ENCODE measurements at places on chromosomes 11 and 22. TPM values are rescaled to one million over a fixed set of nuclear protein-coding genes. Genes with fewer than 3 reads are reported as not detected.

OR56A4 gene
- not detected for total RNA-seq

C11orf91 gene
- total RNA-seq = not detected

EML3 gene
- 164 TPM for total RNA-seq

CD3G gene
- total RNA-seq = 145 TPM

CALCA gene
- total RNA-seq = not detected

GPR137 gene
- total RNA-seq = 35.3 TPM

CHADL gene
- 0.36 TPM for total RNA-seq

GLYATL2 gene
- total RNA-seq = not detected

APOA4 gene
- not detected for total RNA-seq

PNPLA3 gene
- 1.6 TPM for total RNA-seq

VPREB1 gene
- not detected for total RNA-seq

DNA sequence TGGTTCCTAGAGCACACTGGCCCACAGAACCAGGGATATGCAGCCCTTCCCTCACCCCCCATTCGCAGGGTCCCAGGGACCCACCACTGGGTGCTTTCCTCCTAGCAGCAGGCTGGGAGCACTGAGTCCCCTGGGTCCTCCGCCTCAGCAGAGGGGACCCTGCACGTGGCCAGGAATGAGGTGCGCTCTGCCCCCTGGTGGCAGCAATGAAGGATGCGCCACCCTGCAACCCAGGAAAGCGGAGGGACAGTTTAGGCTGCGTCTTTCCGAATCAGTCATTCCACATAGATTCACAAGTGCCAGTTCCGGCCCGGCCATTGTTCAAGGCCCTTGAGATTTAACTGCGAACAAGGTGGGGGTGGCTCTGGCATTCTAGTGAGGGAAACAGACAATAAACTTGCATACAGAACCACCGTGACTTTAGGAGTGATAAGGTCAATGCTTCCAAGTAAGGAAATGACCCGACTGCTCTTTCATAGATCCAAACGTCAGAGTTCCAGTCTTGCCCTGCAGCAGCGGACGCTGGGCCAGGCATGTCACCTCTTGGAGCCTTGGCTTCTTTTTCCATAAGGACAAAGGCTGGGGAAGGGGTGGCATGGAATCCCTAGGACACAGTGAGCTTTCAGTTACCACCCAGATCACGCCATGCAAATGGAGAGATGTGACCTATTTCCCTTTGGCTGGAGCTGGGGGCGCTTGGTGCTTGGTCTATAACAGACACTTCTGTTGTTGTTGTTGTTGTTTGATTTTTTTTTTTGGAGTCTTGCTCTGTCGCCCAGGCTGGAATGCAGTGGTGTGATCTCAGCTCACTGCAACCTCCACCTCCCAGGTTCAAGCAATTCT, 7.7 kb downstream of the RIN1 start:
- peaks cover 25% of the 10 kb centered on the region for H3K4me1 ChIP-seq
- no peaks in the 10 kb centered on the region for H3K27me3 ChIP-seq
- H3K36me3 ChIP-seq = no peaks in the 10 kb centered on the region
- peak overlapping the region; percentile 59 for H3K4me3 ChIP-seq
- DNase-seq = peak; percentile 73

DNA sequence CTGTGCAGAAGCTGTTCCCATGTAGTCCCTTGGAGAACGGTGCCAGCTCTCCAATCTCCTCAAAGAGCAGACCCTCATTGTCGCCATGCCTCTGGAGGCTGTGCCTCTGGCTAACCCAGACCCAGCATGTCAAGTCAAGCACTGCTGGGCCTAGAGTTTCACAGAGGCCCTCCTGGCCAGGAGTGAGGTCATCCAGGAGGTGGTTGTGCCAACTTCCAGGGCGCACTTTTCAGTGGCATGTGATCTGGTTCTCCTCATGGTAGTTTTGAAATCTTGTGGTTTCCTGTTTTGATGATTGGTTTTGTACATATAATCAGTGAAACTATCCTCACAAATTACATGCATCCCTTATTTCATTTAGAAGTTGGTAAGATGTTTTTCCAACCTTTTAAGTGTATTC, 78.9 kb downstream of the PPFIBP2 start:
- H3K4me3 ChIP-seq = no peak overlapping the region
- no peaks in the 10 kb centered on the region for H3K36me3 ChIP-seq
- H3K4me1 ChIP-seq = peaks cover 16% of the 10 kb centered on the region
- peaks cover 3% of the 10 kb centered on the region for H3K27me3 ChIP-seq

DNA sequence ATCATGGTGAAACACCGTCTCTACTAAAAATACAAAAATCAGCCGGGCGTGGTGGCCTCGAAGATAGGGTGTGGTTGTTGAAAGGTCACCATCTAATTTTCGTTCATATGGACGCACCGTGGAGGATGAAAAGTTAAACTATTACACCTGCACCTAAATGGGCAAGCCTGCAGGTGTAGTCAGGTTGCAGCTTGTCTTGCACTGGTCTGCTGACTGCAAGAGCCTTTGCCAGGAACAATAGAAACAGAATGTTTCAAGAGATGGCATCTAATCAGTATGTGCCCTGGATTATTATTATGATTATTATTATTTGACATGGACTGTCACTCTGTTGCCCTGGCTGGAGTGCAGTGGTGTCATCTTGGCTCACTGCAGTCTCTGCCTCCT, 908 bp downstream of the NADSYN1 start:
- DNase-seq = no peak
- H3K36me3 ChIP-seq = peaks cover 32% of the 10 kb centered on the region
- peak overlapping the region; percentile 96 for H3K4me3 ChIP-seq
- peak overlapping the region; percentile 95 for H3K27ac ChIP-seq

DNA sequence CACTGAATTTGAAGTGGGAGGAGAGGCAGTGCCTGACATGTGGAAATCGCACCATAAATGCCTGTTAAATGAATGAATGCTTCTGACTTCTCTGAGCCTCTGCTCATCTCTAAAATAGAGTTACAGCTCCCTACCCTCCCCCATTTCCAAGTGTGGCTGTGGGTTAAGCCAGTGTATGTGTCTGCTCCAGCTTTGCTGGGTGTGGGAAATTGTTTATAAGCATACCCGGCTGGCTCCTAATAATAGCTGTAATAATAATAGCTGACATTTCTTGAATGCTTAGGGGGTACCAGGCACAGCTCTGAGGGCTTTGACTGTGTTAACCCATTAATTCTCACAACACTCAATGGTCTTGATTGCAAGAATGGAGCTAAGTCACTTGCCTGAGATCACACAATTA, 7.0 kb upstream of the FCHSD2 start:
- H3K36me3 ChIP-seq = no peaks in the 10 kb centered on the region
- H3K4me1 ChIP-seq = peaks cover 74% of the 10 kb centered on the region
- DNase-seq = no peak
- no peak overlapping the region for H3K4me3 ChIP-seq
- no peak overlapping the region for H3K27ac ChIP-seq

GRCh38 chr11:128724891-128725611, 31.2 kb downstream of the FLI1 start:
- peak overlapping the region; percentile 70 for H3K4me3 ChIP-seq
- H3K4me1 ChIP-seq = peaks cover 98% of the 10 kb centered on the region
- H3K36me3 ChIP-seq = peaks cover 26% of the 10 kb centered on the region

DNA sequence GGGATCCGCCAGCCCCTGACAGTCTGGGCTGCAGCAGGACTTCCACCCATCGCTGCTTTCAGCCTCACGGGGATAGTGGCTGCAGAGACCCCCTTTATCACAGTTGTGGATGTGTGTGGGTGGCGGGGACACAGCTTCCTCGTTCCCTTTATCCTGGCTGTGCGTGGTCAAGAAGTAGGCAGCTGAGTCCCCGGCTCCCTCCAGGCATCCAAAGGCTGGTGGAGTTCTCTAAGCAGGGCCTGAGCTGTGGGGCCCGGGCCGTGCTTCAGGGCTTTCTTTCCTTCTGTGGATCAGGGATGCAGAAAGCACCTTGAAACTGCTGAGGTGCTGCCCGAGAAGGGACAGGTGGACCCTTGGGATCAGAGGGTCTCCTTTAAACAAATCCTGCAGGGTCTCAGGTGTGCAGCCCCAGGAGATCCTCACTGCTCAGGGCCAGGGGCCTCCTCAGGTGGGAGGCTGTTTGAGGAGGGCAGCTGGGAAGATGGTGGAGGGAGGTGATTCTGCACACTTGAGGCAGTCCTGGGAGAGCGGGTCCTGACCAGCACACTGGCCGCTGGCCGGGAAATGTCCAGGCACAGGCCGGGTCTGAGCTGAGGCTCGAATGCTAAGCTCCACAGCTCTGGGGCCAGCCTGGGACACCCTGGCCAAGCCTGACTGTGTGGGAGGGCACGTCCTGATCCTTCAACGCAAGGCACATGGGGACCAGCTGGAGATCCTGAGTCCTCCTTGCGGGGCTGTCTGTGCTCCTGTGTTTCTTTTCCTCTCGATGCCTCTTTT, 1024.3 kb downstream of the BRD1 start:
- DNase-seq = no peak
- no peaks in the 10 kb centered on the region for H3K4me1 ChIP-seq
- no peak overlapping the region for H3K27ac ChIP-seq
- H3K4me3 ChIP-seq = no peak overlapping the region

- DNase-seq = no peak
- H3K36me3 ChIP-seq = peaks cover 44% of the 10 kb centered on the region
- H3K4me1 ChIP-seq = peaks cover 6% of the 10 kb centered on the region
- no peak overlapping the region for H3K27ac ChIP-seq
These were observed 62.8 kb upstream of the CTTN start for GRCh38 chr11:70335511-70335910.

DNA sequence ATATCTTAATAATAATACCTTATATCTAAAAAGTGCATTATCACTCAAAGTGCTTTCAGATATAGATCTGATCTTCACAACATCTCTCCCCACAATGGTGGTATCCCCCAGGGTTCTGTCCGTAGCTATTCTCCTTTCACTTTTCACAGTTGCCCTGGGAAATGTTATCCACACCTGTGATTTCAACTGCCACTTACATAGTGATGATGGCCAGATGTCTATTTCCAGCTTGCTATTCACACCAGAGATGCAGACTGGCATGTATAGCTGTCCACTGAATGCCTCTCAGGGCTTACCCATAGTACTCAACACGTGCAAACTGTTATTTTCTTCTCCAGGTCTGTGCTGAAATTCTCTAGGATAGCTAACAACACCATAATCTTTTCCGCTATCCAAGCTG, 724.7 kb downstream of the DLG2 start:
- no peaks in the 10 kb centered on the region for H3K36me3 ChIP-seq
- no peak for DNase-seq
- H3K4me1 ChIP-seq = no peaks in the 10 kb centered on the region
- no peak overlapping the region for H3K4me3 ChIP-seq

- no peak overlapping the region for H3K4me3 ChIP-seq
- no peak for DNase-seq
- H3K27me3 ChIP-seq = peaks cover 40% of the 10 kb centered on the region
These were observed 126.7 kb downstream of the TEAD1 start for GRCh38 chr11:12800871-12801270.

DNA sequence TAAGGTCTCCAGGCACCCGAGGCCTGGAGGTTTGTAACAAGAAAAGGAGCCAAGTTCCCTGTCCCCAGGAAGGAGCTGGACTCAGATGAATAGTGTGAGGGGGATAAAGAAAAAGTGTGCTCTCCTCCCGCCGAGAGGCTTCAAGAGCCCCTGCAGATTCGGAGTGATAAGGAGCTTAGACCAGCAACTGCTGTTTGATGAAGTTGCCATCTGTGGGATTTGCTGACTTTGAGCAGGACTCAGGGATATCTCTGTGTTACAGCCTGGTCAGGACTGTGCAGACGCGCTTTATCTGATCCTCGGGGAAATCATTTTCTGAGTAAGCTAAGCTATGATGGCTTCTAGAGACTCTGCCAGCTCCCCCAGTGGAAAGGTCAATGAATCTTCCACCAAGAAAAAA, 1017.0 kb downstream of the TBC1D22A start:
- H3K4me3 ChIP-seq = no peak overlapping the region
- no peak overlapping the region for H3K27ac ChIP-seq
- H3K4me1 ChIP-seq = no peaks in the 10 kb centered on the region
- no peak for DNase-seq
- H3K36me3 ChIP-seq = no peaks in the 10 kb centered on the region
- H3K27me3 ChIP-seq = peaks cover 4% of the 10 kb centered on the region

DNA sequence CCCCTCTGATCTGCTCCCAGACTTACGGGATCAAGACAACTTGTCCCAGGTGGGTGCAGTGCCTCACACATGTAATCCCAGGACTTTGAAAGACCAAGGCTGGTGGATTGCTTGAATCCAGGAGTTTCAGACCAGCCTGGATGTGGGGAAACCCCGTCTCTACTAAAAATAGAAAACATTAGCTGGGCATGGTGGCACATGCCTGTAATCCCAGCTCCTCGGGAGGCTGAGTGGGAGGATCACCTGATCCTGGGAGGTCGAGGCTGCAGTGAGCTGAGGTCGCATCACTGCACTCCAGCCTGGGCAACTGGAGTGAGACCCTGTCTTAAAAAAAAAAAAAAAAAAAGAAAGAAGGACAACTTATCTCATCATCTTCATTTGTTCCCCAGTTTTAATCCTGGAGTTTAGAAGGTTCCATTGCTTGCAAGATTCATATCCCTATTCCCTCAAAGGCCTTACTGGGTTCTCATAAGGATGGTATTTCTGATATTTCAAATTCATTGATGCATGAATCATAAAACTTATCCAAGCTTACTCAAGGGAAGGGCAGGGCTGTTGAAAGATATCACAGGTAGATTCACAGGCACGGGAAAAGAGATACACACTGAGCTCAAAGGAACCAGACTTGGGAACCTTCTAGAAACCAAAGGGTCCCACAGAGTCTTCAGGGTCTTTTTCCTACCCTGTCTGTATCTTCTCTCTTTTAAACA, 14.6 kb downstream of the ENDOD1 start:
- no peak for DNase-seq
- H3K27ac ChIP-seq = no peak overlapping the region
- no peaks in the 10 kb centered on the region for H3K27me3 ChIP-seq
- H3K4me1 ChIP-seq = peaks cover 8% of the 10 kb centered on the region
- no peak overlapping the region for H3K4me3 ChIP-seq

DNA sequence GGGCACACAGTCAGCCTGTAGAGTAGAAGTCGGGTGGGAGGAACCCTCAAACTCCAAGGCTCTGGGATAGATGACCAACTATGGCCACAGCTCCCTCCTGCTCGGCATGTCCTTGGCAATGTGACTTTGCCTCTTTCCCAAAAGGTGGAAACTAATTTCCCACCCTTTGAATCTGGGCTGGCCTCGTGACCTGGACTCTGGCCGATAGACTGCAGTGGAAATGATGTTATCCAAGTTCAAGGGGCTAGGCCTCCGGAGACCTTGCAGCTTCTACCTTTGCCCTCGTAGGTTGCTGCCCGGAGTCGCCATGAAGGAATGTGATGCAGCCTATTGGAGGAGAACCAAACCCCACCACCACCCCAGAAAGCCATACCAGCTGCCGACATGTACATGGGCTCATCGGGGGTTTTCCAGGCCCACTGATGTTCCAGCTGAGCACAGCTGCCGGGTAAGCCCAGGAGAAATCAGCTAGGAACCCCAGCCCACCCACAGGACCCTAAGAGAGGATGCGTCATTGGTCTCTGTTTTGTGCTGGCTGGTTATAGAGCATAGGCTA, 30.4 kb downstream of the KCNJ4 start:
- no peak for DNase-seq
- no peak overlapping the region for H3K4me3 ChIP-seq
- no peaks in the 10 kb centered on the region for H3K36me3 ChIP-seq
- no peak overlapping the region for H3K27ac ChIP-seq

GRCh38 chr22:21015466-21016006, 571 bp downstream of the P2RX6 start:
- peaks cover 15% of the 10 kb centered on the region for H3K4me1 ChIP-seq
- no peaks in the 10 kb centered on the region for H3K36me3 ChIP-seq
- H3K4me3 ChIP-seq = no peak overlapping the region
- H3K27me3 ChIP-seq = peaks cover 5% of the 10 kb centered on the region

- DNase-seq = no peak
- no peaks in the 10 kb centered on the region for H3K27me3 ChIP-seq
- H3K4me3 ChIP-seq = no peak overlapping the region
- no peaks in the 10 kb centered on the region for H3K36me3 ChIP-seq
These were observed 263.9 kb downstream of the NXPE2 start for GRCh38 chr11:114942207-114942606.

- H3K4me3 ChIP-seq = peak overlapping the region; percentile 26
- no peaks in the 10 kb centered on the region for H3K36me3 ChIP-seq
- H3K27me3 ChIP-seq = peaks cover 67% of the 10 kb centered on the region
- H3K27ac ChIP-seq = no peak overlapping the region
- H3K4me1 ChIP-seq = peaks cover 5% of the 10 kb centered on the region
These were observed 23.0 kb downstream of the LMO2 start for GRCh38 chr11:33868647-33869461.
